Activated CD4-positive, alpha-beta T cell treated with anti-CD3 and anti-CD28 coated beads, Interleukin-2, Interleukin-4, amounts not matched to agents 100 ng/mL and 50 ng/mL, durations not matched to agents 16 hours and 8 hours (primary cell): ENCODE measurements at places on chromosomes 5 and 9.

GRCh38 chr5:1803192-1803591 is 2.0 kb downstream of the NDUFS6 start:
- DNase-seq: no peak

- DNase-seq: no peak
These were observed at the start of gene LEAP2 for GRCh38 chr5:132873119-132873929. Gene LEAP2 (plus strand): TSS chr5:132873668. CDS start chr5:132873695, 27 bp downstream.

DNA sequence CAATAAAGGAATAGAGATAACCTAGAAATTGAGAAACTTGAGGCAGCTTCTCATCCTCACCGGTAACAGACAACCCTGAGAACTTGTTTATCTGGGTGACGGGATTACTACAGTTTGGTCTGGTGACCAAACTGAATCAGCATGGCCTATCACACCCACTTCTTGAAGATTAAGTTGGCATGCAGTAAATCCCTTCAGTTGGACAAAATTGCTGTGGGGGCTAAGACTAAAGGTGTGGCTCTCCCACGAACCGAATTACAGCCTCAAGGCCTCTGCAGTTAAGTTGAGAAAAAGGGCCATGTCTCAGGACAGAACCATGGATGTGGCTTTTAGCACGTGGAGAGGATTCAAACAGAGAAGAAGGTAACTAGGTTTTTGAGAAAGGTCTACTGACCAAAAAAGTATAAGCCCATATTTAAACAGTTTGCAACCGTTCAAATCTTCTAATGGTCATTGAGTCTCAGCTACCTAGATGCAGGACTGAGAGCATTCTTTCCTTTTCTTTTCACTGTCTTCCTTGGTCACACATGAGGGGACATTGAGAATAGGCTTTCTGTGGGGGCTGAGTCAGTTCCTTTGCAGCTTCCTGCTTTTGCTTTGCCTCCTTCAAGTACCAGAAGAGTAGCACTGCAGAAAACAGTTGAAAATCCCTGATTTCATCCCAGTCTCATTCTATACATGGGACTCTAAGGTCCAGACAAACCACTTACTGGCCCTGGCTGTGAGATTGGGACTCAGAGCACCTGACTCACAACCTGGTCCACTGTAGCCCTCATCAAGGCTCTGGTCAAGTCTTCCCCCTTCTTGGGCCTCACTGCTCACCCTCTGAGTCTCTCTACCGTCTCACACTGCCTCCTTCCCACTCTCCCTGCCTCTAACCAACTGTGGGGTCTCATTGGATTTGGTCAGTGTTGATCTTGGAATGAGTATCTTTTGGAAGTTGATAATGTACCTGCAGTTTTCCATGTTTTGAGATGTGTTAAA is 30.9 kb downstream of the PDE6A start:
- no peak for DNase-seq

GRCh38 chr5:168471785-168472184 is 14.5 kb upstream of the RARS1 start:
- DNase-seq: no peak

GRCh38 chr9:127963359-127964064 is 17.3 kb downstream of the EEIG1 start:
- no peak for DNase-seq

DNA sequence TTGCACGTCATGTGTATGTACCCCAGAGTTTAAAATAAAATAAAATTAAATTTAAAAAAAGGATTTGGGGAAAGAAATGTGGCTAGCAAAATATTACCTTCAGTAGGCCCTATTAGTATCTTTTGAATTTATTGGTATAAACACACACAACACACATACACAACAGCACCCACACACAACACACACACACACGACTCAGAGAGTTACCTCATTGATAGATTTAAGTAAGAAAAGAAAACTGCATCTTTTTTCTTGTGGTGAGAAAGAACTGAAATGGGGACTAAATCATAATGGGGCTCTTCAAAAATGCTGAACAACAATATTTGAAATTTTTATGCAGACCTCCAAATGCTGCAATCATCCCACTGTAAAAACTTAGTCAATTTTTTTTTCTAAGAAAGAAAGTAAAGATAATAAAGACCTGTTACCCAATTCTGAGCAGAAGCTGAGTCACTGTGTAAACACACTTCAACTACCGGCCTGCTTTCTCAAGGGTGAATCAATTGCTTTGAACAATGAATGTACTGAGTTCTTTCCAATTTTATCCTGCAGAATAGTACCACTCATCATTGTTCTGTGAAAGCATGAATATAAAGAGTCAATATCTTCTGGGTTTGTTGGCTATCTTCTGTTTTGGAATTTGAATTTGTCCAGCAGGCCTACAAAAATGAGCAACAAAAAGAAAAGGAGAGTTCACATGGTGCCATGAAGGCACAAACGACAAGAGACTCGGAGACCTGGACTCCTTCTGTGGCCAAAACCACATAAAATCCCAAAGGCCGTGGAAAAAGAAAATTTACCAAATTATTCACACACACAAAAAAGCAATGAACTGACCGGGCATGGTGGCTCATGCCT is 57.9 kb upstream of the CCNG1 start:
- DNase-seq: no peak
